Small intestine (tissue), 16 donors: ENCODE measurements at places on chromosomes 7 and 10. TPM values are rescaled to one million over a fixed set of nuclear protein-coding genes. Genes with fewer than 3 reads are reported as not detected.

The GGCT gene
- polyA plus RNA-seq: 105 TPM

The SORBS1 gene
- polyA plus RNA-seq: 4.9 TPM

The MINPP1 gene
- 15.1 TPM for polyA plus RNA-seq

The OR2A42 gene
- polyA plus RNA-seq: 0.68 TPM

The PTPRZ1 gene
- not detected for polyA plus RNA-seq

The ADAMTS14 gene
- polyA plus RNA-seq: 0.81 TPM

The LBX1 gene
- polyA plus RNA-seq: not detected

The P4HA1 gene
- 2.7 TPM for polyA plus RNA-seq

The RBP4 gene
- polyA plus RNA-seq: 1.6 TPM

The CYP3A5 gene
- 1,093 TPM for polyA plus RNA-seq

The RTKN2 gene
- 2.6 TPM for polyA plus RNA-seq

The MCM10 gene
- 1.9 TPM for polyA plus RNA-seq

The TUBB8 gene
- not detected for polyA plus RNA-seq

The ITGB8 gene
- 0.45 TPM for polyA plus RNA-seq

The PON3 gene
- polyA plus RNA-seq: 8.5 TPM

The FZD1 gene
- polyA plus RNA-seq: 12.2 TPM

The ZKSCAN5 gene
- polyA plus RNA-seq: 3.8 TPM

The PRTFDC1 gene
- 11.6 TPM for polyA plus RNA-seq

The AUTS2 gene
- 8.8 TPM for polyA plus RNA-seq

The NFE2L3 gene
- polyA plus RNA-seq: 1.8 TPM

The MMP21 gene
- not detected for polyA plus RNA-seq

The CDK1 gene
- 38.1 TPM for polyA plus RNA-seq

The SYT15 gene
- not detected for polyA plus RNA-seq

The LIPM gene
- polyA plus RNA-seq: not detected

The EPHA1 gene
- polyA plus RNA-seq: 14.6 TPM

The GRM3 gene
- not detected for polyA plus RNA-seq

The KLF6 gene
- polyA plus RNA-seq: 97.7 TPM

The TPK1 gene
- polyA plus RNA-seq: 10.9 TPM

The LMBR1 gene
- polyA plus RNA-seq: 4.3 TPM

The GFRA1 gene
- 2.8 TPM for polyA plus RNA-seq

The HMX3 gene
- 0.31 TPM for polyA plus RNA-seq

The SUN3 gene
- polyA plus RNA-seq: not detected

The MYOF gene
- 16.8 TPM for polyA plus RNA-seq

The AGAP6 gene
- 34.4 TPM for polyA plus RNA-seq

The ATOH7 gene
- 0.30 TPM for polyA plus RNA-seq

The PITRM1 gene
- polyA plus RNA-seq: 33.1 TPM

The RBM20 gene
- polyA plus RNA-seq: under 0.01 TPM

The LHPP gene
- polyA plus RNA-seq: 33.5 TPM

The TMEM270 gene
- not detected for polyA plus RNA-seq

The CYP3A4 gene
- 181 TPM for polyA plus RNA-seq

The UBE2D1 gene
- 8.6 TPM for polyA plus RNA-seq

The FAM185A gene
- polyA plus RNA-seq: 6.3 TPM

The SSBP1 gene
- polyA plus RNA-seq: 131 TPM

The MINDY4 gene
- 6.5 TPM for polyA plus RNA-seq

The ARHGEF35 gene
- 46.1 TPM for polyA plus RNA-seq

The FBXO24 gene
- polyA plus RNA-seq: not detected

The PSD gene
- polyA plus RNA-seq: 30.6 TPM

The ACHE gene
- 11.2 TPM for polyA plus RNA-seq

The LRIT1 gene
- not detected for polyA plus RNA-seq

The ST8SIA6 gene
- polyA plus RNA-seq: 1.5 TPM

The CDNF gene
- polyA plus RNA-seq: 0.75 TPM

The PILRA gene
- polyA plus RNA-seq: 0.81 TPM

The GCK gene
- 1.1 TPM for polyA plus RNA-seq

The SMIM30 gene
- polyA plus RNA-seq: 48.9 TPM

The ADCYAP1R1 gene
- under 0.01 TPM for polyA plus RNA-seq

The RARRES2 gene
- 109 TPM for polyA plus RNA-seq

The INSYN2A gene
- 0.22 TPM for polyA plus RNA-seq
